Right ventricle myocardium inferior (tissue), 1 donor: ENCODE measurements at places on chromosomes 11 and 22. TPM values are rescaled to one million over a fixed set of nuclear protein-coding genes. Genes with fewer than 3 reads are reported as not detected.

Gene GALNT18
- total RNA-seq: 22.9 TPM

- DNase-seq: no peak
Observed at GRCh38 chr11:7692426-7692825, 13.9 kb downstream of the OVCH2 start.

DNA sequence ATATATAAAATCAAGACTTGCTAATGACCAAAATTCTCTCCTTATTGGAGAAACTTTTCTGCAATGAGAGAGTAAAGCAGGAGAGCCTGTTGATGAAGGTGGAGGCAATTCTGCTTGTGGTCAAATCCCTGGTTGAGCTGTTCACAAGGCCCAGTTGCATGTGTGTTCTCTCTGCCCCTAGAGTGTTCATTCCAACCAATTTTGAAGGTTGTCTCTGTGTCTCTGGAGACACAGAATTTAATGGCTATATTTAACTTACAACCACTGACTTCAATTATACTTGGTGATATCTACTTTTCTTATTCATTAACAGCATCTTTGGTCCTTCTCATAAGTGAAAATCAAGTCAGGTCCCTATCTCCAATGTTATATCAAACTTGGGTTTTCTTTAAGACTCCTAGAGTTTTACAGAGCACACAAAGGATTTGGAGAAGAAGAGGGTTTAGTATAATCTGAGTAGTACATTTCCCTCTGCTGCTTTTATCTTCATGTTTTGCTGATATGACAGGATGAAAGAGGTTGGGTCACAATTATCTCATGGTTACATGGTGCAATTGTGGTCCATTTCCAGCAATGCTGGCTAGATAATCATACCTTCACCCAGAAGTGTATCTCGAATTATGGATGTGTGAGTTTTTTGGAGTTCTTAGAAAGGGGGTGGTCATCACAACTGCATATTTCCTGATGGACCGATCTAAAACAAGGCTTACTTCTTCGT, 4.0 kb downstream of the OOSP4A start:
- DNase-seq: no peak

GRCh38 chr11:78902771-78903507, 328.3 kb upstream of the NARS2 start:
- DNase-seq: no peak

Gene OR52N4
- total RNA-seq: not detected
